IgD-negative memory B cell (primary cell): ENCODE measurements at places on chromosomes 3 and 15. TPM values are rescaled to one million over a fixed set of nuclear protein-coding genes. Genes with fewer than 3 reads are reported as not detected.

LYZL4 gene
- polyA plus RNA-seq, result not detected

SLC51A gene
- 0.90 TPM for polyA plus RNA-seq

GADL1 gene
- not detected for polyA plus RNA-seq

TP63 gene
- polyA plus RNA-seq, result 1.0 TPM
